ENCODE measurements at places on chromosomes 7 and 10.

DNA sequence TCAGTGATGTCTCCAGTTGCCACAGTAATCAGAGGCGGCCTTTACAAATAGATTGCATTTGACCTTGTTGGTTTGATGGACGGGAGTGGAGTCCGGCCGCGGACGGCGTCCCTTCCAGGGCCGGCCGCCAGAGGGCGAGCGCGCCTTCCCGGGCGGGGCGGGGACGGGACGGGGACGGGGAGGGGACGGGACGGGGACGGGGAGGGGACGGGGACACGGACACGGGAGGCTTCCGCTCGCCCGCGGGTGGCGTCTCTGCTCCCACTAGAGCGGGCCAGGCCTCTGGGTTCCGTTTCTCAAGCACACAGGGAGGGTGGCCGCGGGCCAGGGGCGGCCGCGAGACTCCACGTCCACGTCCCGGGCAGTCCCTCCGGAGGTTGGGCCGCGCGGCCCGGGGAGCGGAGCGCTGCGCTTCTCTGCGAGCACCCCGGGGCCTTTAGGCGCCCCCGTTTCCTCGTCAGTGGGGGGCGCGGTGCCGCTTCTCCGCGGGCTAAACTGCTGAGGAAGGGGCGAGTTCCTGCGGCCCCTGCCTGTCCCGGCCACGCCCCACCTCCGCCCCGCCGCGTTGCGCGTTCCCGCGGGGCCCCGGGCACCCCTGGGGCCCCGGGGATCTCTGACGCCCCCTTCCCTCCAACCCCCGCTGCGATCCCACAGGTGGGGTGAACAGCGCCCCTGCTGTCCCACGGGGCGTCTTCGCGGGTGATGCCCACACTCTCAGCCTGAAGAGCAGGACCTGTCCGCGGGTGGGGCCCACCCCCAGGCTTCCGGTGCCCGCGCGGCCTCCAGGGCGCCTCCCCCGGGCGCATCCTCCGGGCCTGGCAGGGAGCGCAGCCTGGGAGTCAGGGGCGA is 84.2 kb upstream of the MKI67 start:
- DNase-seq: peak; percentile 87

GRCh38 chr7:159136013-159136412 is 8.7 kb downstream of the VIPR2 start:
- DNase-seq: no peak

DNA sequence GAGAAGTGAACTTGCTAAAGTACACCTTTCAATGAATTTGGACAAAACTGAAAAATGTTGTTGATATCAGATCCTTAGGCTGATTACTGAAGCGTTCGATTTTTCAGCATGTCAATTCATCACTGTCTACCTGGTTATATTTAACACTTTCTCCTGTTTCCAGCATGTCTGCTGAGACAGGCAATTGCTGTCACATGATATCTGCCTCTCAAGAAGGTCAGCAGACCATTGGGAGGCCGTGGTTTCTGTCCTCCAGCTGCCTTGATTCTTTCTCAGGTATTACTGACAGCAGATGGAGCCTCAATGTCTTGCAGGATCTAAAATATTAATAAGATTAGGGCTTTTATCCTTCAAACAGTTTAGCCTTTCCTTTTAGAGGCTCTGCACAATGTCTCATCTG is 127.5 kb downstream of the SNX10 start:
- no peak for DNase-seq

DNA sequence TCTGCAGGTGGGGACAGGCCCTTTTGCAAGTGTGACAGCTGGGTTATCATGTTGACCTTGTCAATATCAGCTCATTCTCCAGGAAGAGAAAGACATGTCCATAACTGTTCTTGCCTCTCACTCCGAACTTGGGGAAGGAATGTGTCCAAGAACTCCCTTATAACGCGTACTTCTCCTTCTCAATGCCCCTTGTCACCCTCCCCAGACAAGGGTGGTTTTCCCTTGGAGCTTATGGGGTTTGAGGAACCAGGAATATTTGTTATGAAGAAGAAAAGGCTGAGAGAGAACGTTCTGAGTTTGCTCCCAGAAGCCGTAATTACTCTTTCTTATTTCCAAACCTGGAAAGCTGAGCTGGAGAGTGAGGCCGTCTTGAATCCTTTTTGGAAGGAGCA is 77.4 kb downstream of the MKI67 start:
- DNase-seq: no peak

DNA sequence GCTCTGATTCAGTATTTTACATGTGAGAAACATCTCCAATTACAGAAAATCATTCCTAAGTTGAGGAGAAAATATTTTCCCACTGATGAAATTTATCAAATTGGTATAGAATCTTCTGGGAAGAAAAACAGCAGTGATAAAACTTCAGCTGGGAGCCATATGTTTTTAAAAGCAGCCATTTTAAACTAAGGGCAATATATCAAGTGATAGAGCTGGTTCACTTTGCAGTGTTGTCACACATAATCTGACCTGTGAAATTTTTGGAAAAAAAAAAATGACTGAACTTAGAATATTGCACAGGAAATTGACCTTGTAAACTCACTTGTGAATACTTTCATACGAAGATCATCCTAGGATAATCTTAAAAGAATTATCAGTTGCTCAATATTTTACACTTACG is 10.5 kb upstream of the EZH2 start:
- no peak for DNase-seq

GRCh38 chr7:70580161-70580560 is 551.8 kb upstream of the GALNT17 start:
- DNase-seq: no peak

GRCh38 chr10:130022511-130023299 is 58.6 kb upstream of the EBF3 start:
- DNase-seq: no peak

DNA sequence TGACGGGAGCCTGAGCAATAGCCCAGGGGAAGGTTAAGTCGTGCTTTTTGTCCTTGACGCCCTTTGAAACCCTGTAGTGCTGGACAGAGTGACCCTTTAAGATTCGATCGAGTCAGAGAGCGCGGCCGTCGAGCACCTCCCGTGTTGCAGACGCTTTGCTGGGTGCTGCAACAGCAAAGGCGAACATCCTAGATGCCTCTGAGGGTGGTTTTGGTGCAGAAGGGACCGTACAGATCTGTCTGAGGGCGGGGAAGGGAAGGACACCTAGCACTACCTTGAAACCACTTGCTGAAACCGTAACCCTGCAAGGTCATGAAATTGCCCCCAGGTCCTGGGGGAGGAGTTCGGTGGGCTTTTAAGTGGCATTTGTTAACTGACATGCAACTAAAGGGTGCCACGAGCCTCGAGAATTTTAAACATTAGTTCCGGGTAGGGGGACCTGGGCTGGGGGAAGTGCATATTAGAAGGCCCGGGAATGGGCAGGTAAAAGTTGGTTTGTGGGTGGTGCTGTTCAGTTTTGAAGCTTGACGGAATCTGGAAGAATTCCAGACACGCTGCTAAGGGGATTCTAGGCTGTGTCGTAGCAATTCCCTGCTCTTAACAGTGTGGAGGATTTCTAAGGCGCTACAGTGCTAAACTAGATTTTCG is 786 bp downstream of the ATP5F1C start:
- DNase-seq: no peak

- no peak for DNase-seq
Observed at GRCh38 chr7:27952456-27953285, 212.7 kb downstream of the TAX1BP1 start.

- DNase-seq: no peak
Observed at GRCh38 chr7:1234881-1235500, 2.3 kb downstream of the UNCX start.

- peak; percentile 20 for DNase-seq
Observed at GRCh38 chr10:93150289-93150688, 76.6 kb downstream of the CYP26A1 start.

DNA sequence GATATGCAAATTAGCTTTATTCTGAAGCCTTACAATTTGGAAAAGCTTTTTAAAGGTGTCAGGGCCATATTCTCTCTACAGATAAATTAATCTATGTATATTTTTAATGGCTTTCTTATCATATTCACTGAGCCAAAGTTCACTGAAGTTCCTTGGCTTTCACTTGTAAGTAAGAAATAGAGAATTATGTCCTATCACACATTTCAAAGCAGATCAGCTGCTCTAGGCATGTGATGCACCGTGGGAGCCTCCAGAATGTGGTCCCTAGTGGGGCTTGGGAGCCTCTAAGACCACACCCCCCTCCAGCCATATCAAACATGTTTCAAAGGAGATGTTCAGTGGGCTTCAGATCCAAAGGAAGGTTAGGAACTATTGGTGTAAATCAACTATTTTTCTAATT is 51.5 kb downstream of the LAMB4 start:
- no peak for DNase-seq

- no peak for DNase-seq
Observed at GRCh38 chr10:6047847-6048246, 14.3 kb downstream of the IL2RA start.

DNA sequence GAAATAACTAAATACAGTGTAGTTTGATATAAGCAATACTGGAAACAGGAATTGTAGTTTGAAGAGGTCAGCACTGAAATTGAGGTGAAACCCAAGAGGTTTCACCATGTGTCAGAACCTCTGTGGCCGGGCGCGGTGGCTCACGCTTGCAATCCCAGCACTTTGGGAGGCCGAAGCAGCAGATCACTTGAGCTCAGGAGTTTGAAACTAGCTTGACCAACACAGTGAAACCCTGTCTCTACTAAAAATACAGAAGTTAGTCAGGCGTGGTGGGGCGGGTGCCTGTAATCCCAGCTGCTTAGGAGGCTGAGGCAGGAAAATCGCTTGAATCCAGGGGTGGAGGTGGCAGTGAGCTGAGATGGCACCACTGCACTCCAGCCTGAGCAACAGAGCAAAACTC is 13.7 kb downstream of the AHCYL2 start:
- no peak for DNase-seq

DNA sequence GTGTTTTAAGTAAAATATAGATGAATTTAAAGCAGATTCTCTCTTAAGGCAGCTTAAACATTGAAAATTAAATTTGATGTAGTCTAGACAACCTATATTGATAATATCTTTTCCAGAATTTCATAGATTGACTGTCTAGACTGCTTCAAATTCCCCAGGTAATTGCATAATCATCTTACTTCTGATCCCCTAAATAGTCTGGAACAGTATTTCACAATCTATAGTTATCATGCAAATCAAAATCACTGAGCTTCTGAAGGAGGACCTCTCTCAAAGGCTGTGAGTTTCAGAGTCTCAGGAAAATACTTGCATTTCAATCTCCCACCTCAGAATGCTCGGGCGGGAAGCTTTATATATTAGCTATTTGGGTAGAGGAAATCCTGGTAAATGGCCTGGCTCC is 87.3 kb downstream of the SEMA3A start:
- no peak for DNase-seq

- peak; percentile 14 for DNase-seq
Observed at GRCh38 chr7:72493850-72494661, 81.9 kb upstream of the CALN1 start.

DNA sequence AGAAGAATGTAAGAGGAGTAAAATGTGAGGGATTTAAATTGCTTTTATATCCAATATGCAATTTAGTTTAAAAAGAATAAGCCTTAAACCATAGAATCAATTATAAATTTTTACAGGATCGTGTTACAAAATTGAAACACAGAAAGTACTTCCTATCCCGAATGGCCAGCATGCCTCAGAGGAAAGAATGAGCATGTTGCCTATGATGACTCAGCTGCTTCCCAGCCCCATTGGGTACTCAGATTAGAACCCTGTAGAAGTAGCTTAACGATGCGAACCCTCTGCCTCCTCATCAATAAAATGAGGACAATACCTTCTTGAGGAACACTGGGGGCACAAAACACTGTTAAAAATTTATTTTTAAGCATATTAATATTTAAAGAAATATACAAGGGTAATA is 113.4 kb upstream of the CDK1 start:
- DNase-seq: no peak

DNA sequence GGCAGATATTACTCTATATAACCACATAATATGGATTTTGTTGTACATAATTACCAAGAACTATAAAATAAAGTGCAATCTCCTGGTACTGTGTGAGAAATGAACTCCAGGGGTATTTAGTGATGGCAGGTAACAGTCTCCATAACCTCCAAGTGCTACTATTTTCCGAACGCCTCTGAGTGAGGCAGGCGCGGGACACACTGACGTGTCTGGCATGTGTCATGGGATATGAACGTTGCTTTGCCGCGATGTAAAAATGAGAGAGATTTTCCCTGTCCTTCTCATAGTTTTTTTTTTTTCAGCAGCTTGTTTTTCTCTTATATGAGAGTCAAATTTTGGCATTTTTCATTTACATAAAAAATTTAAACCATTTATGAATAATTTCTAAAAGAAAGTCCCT is 3.6 kb downstream of the ADARB2 start:
- no peak for DNase-seq

- DNase-seq: no peak
Observed at GRCh38 chr7:90671571-90671970, 75.5 kb downstream of the CDK14 start.

GRCh38 chr7:130334274-130334673 is 10.3 kb upstream of the CPA5 start:
- no peak for DNase-seq

DNA sequence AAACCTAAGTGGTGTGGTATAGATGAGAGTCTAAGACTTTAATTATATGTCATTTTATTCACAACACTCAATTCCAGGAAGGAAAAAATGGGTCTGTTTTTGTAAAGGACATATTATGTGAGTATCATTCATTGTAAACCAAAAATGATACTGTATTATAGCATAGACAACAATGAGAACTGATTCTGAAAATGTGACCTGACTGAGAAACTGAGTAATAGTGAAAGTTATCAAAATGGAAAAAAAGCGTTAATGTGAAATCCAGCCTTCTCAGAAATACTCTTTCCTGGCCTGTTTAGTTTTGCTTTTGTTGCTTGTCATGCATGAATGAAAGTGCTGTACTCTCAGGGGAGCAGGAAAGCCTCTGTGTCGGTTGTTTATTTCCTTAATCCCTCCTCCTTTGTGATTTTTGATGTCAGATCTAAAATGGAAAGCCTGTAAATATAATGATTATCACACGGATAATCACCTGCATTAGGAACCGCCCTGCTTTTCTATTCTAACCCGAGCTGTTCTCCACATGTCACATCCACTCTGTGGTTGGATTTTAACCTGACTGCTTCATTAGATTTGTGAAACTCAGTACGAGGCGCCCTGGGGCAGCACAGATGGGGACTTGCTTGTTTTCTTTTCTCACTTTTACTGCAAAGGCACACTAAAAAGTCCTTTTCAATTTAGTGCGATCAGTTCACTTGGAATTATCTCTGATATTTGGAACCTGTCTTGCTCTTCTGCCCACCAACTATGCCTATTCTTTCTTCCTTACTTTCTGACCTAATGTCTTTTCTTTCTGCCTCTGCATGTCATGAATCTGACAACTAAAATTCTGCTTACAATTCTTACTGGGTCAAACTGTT is 240.9 kb upstream of the KAT6B start:
- no peak for DNase-seq

DNA sequence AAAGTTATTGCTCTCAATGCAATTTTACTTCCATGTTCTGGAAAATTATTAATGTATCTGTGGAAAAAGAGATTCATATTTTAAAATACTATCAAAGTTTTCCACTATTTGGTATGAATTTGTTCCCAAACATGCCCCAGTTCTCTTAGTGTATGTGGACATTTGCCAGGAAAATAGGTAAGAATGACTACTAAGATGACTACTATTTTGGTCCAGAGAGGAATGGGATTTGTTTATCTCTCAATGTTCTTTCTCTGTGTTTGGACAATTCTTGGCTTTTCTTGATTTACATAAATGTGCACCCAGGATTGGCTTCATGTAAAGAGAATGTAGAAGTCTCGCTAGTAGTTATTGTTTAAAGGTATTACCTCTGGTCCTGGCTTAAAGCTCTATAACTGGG is 60.3 kb upstream of the POT1 start:
- no peak for DNase-seq

GRCh38 chr7:6273380-6273837 is 985 bp upstream of the CYTH3 start:
- no peak for DNase-seq

- no peak for DNase-seq
Observed at GRCh38 chr10:71752391-71753090, 20.8 kb downstream of the VSIR start.

Data from naive thymus-derived CD4-positive, alpha-beta T cell (primary cell).